ENCODE measurements at places on chromosomes 1 and 21. TPM values are rescaled to one million over a fixed set of nuclear protein-coding genes. Genes with fewer than 3 reads are reported as not detected.

Gene DPT
- 11.1 TPM for total RNA-seq

GRCh38 chr21:16079830-16080229 is 350.0 kb downstream of the USP25 start:
- DNase-seq = no peak

DNA sequence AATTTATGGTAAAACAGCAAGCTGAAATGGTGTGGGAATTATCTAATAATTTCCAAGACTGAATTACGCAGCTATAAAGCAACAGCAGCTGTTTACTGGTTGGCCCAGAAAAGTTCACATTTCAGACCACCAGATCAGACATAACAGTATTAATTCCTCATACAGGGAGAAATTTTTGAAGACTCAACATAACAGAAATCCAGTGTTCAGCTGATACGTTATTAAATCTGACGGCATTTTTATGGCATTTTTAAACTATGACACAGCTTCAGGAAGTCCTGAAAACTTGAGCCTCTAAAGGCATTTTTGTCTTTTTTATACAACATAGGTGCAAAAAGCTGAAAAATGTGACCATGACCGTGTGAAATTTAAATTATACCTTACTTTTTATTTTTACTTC is 91.2 kb downstream of the APP start:
- no peak for DNase-seq

DNA sequence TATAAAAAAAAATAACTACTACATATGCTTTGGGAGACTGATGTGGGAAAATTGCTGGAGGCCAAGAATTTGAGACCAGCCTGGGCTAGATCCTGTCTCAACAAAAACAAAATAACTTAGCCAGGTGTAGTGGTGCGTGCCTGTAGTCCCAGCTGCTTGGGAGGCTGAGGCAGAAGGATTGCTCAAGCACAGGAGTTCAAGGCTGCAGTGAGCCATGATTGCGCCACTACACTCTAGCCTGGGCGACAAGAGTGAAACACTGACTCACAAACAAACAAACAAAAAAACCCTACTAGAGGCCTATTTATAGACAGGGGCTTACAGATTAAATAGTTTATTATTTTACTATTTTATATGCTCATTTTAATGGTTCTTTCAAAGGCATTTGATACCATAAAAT is 80.0 kb downstream of the LHX4 start:
- DNase-seq = no peak

- no peak for DNase-seq
These were observed 245.7 kb upstream of the PTBP2 start for GRCh38 chr1:96475903-96476302.

Gene KCNN3
- total RNA-seq = 0.73 TPM

- DNase-seq = peak; percentile 55
These were observed 75.2 kb downstream of the GFI1 start for GRCh38 chr1:92411511-92411910.

Gene AADACL3
- not detected for total RNA-seq

DNA sequence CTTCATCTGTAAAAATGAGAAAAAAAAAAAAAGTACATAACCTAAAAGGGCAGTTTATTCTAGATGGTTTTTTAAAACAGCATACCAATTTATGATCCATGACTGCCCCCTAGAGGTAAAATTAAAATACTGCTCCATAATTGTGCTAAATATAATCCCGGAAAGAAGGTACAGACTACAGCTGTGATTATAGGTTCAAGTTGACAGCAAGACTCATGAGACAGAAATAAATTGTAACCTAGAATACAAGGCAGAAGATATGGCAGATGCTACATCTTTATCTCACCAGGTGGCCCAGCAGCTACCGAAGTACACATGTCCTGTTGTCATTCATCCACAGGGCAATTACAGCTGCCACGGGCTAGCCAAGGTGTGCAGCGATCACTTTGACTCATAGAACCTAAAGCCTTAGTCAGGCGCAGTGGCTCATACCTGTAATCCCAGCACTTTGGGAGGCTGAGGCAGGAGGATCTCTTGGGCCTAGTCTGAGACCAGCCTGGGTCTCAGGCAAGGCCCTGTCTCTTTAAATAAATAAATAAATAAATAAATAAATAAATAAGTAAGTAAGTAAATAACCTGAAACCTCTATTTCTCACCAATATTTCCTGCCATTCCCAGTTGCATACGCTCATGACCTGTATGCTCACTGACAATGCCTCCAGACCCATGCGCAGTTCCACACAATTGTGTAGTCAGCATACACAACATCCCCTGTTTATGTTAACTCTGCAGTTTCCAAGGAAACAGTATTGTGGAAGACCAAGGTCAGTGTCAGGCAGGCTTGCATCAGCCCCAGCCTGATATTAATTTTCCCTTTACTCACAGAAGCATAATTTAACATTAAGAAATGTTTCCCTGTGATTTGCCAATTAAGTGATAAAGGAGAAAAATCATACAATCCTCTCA is 18.3 kb upstream of the PPIE start:
- DNase-seq = no peak

Gene DISP1
- 4.2 TPM for total RNA-seq

- no peak for DNase-seq
These were observed 42.5 kb downstream of the RPRD2 start for GRCh38 chr1:150406483-150406882.

GRCh38 chr1:14704846-14705245 is 106.4 kb downstream of the KAZN start:
- DNase-seq = no peak

GRCh38 chr1:67482733-67483482 is 52.7 kb upstream of the SERBP1 start:
- no peak for DNase-seq

DNA sequence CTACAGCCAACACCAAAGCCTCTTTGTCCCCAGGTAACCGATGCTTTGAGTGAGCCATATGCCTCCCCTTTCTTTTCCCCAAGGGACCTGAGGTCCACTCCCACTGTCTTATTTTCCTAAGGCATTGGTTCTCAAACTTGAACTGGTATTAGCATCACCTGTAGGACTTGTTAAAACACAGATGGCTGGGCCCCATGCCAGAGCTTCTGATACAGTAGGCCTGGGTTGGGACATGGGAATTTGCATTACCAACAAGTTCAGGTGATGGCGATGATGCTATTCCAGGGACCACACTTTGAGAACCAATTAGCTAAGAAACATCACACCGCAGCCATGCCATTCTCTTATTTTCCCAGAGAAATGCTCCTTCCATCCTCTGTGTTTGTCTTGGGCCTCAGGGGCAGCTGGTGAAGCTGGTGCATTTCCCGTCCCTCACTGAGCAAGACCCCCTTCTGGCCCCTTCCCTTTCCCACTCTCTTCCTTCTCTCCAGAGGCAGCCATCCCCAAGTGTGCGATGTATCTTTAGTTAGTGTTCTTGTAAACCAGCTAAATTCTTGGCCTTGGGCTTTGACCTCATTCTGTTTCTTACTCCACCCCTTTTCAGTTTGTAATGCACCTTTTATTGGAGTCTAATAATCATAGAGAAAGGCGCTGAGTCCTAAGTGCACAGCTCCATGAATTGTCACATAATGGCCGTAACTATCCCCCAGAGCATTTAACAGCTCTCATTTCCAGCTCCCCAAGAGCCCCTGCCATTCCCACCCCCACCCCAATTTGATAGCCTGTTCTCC is 14.2 kb upstream of the TTC22 start:
- DNase-seq = no peak

DNA sequence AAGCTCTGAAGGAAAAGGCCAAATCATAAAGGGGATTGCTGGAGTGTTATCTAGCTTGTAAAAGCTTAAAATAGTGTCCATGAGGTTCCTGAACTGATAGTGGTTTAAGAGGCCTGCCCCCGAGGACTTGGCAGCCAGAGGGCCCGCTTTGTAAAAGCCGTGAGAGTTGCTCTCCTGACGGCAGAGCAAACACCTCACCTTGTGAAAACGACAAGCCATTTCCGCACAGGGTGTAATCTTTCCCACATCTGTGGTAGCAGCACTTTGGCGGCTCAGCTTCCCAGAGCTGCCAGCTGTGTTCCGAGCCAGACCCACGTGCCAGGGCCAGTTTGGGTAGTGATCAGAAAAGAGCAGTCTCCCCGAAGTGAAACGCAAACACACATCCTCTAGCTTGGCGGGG is 37.0 kb downstream of the SERBP1 start:
- peak; percentile 28 for DNase-seq

Gene SHISAL2A
- 0.34 TPM for total RNA-seq

DNA sequence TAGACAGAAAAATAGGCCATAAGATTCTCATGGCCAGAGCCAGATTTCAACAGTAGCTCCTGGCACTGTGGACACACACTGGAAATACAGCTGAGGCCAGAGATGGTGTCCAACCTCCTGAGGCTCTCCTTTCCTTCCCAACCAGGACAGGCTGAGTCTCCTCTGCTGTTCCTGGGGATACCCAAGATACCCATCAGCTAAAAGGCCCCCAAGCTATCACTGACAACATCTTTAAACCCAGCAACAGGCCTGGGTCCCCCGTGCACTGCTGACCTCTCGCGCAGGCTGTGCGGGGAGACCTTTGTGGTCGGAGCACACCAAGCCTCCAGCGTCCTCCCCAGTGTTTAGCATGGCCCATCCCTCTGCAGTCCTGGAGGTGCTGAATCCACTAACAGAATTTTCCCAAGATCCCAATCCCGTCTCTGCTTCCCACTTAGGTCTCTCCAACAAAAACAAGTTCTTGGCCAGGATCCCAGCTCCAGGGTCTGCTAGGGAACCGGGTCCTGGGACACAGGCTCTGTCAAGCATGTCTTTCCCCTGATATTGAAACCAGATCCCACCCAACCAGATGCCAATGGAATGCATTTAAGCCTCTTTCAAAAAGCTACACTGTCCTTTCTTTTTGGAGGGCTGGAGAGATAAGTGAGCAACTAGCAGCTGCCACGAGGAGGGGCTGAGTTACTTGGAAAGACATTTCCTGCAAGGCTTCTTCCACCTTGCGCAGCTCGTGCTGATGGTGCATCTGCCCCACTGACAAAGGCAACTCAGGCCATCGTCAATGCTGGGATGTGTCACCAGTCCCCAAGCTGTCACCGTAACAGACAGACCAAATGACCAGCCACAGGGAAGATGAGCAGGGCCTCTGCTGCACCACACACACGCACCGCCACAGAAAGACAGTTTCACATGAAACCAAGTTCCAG is 73.2 kb downstream of the BCAR3 start:
- no peak for DNase-seq

DNA sequence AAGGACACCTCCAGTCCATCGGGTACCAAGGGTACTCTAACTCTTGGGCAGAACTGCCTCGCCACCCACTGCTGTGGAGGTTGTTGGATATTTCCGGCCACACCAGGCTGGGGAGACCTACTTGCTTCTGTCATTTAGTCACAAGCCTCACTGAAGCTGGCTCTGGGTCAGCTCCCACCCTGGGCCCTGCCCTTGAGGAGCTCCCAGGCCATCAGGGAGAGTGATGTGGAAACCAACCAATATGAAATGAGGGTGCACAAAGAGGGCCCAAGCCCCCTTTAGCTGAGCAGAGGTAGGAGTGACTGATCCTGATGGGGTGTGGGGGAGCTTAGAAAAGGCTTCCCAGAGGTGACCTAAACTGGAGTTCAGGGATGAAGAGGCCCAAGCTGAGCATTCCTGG is 19.6 kb downstream of the PARS2 start:
- DNase-seq = no peak
